Activated CD4-positive, alpha-beta T cell treated with anti-CD3 and anti-CD28 coated beads, Interleukin-2, amount 10 ng/mL, durations not matched to agents 24 days and 14 days (primary cell): ENCODE measurements at places on chromosomes 4 and X. TPM values are rescaled to one million over a fixed set of nuclear protein-coding genes. Genes with fewer than 3 reads are reported as not detected.

DNA sequence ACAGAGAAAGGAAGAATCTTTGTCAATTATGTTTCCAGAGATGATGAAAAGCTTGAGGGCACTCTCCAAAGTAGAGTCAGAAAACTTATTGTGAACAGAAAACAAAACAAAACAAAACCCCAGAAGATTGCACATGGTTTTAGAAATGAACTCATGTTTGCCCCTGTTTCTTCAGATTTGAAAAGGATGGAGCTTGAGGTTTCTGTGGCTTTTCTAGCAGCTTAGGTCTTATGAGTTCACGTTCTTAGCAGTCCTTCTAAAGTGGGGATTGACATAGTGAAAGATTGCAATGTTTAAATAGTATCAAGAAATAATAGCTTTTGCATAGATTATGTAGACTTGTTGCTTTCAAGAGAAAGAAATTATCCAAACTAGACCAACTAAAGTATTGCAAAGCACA is 421.8 kb downstream of the GBA3 start:
- no peaks in the 10 kb centered on the region for H3K27me3 ChIP-seq
- H3K4me3 ChIP-seq = no peak overlapping the region
- no peaks in the 10 kb centered on the region for H3K36me3 ChIP-seq
- peak; percentile 14 for DNase-seq

EFHC2 gene
- not detected in 2 replicates for total RNA-seq

GRCh38 chrX:121103381-121103780 is 56.0 kb downstream of the GLUD2 start:
- no peak for DNase-seq
- H3K4me3 ChIP-seq = no peak overlapping the region
- no peak overlapping the region for H3K27ac ChIP-seq
- no peaks in the 10 kb centered on the region for H3K36me3 ChIP-seq

DNA sequence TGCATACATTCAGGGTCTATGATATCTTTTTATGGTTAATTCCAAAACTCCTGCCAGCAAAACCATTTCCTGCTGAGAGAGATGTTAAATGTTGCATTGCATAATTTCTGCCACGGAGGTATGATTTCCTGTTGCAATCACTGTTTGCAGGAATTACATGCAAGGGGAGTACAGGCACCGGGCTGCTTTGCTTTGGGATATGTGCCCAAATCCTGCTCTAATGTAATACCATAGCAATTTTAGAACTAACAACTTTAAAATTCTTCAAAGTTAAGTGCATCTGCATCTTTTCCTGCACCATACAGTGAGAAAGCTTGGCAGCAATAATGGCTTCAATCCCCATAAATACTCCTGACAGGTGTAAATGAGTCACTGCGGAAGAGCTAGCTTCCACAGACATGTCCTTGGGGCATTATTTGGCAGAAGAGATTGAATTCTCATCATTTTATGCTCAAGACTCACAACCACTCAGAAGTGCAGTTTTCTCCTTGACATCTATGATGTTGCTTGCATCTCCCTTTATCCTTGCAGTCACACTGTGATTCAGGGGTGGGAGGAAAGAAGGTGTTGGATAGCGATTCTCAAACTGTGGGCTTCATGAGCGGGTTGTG is 29.6 kb downstream of the TRIM2 start:
- no peak overlapping the region for H3K27ac ChIP-seq
- no peaks in the 10 kb centered on the region for H3K36me3 ChIP-seq
- no peak overlapping the region for H3K4me3 ChIP-seq
- H3K4me1 ChIP-seq = peaks cover 14% of the 10 kb centered on the region

- H3K4me3 ChIP-seq = no peak overlapping the region
- DNase-seq = no peak
- H3K27me3 ChIP-seq = no peaks in the 10 kb centered on the region
Observed at GRCh38 chr4:103754844-103755243, 35.1 kb upstream of the TACR3 start.

GRCh38 chr4:184030036-184030435 is 124.9 kb downstream of the STOX2 start:
- no peak for DNase-seq
- no peak overlapping the region for H3K27ac ChIP-seq
- peaks cover 19% of the 10 kb centered on the region for H3K4me1 ChIP-seq
- no peak overlapping the region for H3K4me3 ChIP-seq
- H3K36me3 ChIP-seq = no peaks in the 10 kb centered on the region

DNA sequence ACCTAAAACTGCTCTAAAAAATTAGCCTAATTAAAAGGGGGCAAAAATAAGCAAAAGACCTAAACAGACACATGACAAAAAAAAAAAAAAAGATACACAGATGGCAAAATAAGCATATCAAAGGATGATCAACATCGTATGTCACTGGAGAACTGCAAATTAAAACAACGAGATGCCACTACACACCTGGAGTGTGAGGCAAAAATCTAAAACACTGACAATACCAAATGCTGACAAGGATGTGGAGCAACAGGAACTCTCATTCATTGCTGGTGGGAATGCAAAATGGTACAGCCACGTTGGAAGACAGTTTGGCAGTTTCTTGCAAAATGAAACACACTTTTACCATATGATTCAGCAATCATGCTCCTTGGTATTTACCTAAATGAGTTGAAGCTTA is 64.2 kb downstream of the RWDD4 start:
- H3K4me3 ChIP-seq = no peak overlapping the region
- H3K27ac ChIP-seq = no peak overlapping the region
- H3K27me3 ChIP-seq = peaks cover 24% of the 10 kb centered on the region
- no peaks in the 10 kb centered on the region for H3K36me3 ChIP-seq

DNA sequence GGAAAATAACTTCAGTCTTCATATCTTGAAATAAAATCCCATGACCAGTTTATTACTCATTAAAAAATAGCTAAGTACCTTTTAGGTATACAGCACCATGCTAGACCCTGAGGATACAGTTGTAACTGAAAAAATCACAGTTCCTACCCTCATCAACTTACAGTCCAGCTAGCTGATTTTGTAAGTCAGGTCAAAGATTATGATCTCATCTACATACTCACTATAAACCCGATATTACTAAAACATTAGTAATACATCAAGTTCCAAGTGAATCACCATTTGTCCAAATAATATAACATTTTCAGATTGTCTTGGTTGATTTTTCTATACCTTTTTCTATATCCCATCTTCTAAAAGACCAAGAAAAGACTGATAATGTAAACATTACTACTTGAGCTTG is 333.9 kb downstream of the INPP4B start:
- H3K4me3 ChIP-seq = no peak overlapping the region
- no peaks in the 10 kb centered on the region for H3K36me3 ChIP-seq
- H3K4me1 ChIP-seq = no peaks in the 10 kb centered on the region
- no peak for DNase-seq
- H3K27ac ChIP-seq = no peak overlapping the region
- no peaks in the 10 kb centered on the region for H3K27me3 ChIP-seq
